Dorsolateral prefrontal cortex (tissue), 122 donors: ENCODE measurements at places on chromosomes 7 and 10.
A peak's percentile ranks its signal among the peaks of the same experiment; 100 is the strongest.

GRCh38 chr10:69458430-69459100 lies 7.3 kb downstream of the TSPAN15 start:
- peak; percentile 69 for DNase-seq

DNA sequence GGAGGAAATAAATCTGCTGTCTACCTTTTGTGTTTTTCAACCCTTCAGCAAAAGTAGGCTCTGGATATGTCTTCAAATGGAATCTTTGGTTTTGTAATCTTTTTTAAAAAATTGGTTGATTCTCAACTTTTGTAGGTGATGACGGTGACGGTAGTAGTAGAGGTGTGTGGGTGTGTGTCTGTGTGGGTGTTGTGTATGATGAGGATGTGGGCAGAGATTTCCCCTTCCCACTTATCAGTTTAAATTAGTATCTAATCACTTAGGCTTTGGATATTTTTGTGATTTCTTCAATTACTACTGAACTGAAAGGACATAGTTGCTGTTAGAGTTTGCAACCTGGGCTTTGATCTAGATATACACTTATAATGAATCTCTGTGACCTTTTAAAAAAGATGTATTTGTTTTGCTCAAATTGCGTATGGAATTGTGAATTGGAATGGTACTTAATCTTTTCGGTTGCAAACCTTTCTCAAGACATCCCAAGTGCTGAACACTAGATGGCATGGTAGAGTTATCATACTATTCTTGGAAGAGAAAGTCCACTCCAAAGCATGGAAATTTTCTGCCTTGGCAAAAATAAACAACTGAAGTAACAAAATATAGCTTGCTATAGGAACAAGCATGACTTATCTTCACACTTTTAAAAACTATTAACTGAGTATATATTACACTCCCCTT lies 51.9 kb upstream of the A1CF start:
- no peak for DNase-seq

DNA sequence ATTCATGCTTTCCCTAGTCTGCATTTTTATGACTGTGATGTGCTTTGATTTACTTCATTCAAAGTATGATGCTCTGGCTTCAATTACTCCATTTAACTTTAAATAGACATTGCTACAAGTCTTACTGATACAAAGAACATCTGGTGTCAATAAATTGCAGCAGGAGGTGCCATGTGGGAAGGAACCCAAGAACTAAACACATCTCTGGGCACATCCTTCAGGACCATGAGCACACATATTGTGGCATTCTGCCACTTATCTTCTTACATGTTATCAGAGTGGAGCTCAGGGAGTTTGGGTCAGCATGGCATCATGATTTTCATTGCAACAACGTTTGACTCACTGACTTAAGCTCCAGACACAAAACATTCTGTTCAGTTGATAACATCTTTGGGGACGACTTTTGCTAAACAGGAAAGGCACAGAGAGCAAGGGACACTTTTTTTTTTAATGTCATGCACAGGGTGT lies 227.0 kb downstream of the DKK1 start:
- DNase-seq: no peak

DNA sequence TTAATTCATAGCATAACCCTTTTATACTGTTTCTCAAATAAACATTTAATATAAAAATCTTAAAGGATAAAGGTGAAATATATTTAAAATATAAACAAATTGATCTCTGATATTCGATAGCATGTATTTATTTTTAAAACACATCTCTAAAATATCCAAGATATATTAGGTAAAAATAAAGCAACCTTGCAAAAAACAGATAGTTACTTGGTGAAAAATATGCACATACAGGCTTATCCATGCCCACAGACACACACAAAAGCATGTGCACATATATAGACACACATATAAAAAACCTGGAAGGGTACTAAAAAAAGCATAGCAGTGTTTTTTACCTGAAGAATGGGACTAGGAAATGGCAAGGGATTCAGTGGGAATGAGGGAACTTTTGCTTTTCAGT lies 19.8 kb downstream of the POT1 start:
- DNase-seq: no peak

- DNase-seq: no peak
These were observed 16.5 kb downstream of the FBXL13 start for GRCh38 chr7:103058122-103058521.

- DNase-seq: no peak
These were observed 41.7 kb upstream of the WNT2 start for GRCh38 chr7:117364339-117365080.

DNA sequence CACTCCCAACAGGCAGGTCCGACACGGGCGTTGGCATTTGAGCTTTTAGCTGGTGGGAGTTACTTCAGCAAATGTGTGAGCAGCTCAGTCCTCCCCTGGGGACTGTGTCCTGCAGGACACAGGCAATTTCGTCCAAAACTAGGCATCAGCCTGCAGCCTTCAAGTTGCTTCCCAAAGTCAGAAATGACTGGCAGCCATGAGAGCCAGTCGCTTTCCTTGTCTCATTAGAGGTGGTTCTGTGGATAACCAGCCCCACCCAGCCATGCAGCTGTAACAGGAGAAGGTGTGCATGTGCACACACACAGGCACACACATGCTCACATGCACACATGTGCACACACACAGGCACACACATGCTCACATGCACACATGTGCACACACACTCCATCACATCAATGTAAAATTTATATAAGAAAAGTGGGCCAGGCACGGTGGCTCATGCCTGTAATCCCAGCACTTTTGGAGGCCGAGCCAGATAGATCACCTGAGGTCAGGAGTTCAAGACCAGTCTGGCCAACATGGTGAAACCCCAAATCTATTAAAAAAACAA lies 138.8 kb upstream of the TCERG1L start:
- DNase-seq: no peak

GRCh38 chr7:74655768-74656440 lies 1.6 kb upstream of the GTF2I start:
- no peak for DNase-seq

- DNase-seq: no peak
These were observed 176.0 kb upstream of the NAMPT start for GRCh38 chr7:106460792-106461254.

DNA sequence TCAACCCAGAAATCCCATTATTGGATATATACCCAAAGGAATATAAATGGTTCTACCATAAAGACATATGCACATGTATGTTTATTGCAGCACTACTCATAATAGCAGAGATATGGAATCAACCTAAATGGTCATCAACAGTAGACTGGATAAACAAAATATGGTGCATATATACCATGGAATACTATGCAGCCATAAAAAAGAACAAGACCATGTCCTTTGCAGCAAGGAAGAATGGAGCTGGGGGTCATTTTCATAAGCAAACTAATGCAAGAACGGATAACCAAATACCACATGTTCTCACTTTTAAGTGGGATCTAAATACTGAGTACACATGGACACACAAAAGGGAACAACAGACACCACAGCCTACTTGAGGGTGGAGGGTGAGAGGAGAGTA lies 2.2 kb upstream of the AFAP1L2 start:
- DNase-seq: no peak

DNA sequence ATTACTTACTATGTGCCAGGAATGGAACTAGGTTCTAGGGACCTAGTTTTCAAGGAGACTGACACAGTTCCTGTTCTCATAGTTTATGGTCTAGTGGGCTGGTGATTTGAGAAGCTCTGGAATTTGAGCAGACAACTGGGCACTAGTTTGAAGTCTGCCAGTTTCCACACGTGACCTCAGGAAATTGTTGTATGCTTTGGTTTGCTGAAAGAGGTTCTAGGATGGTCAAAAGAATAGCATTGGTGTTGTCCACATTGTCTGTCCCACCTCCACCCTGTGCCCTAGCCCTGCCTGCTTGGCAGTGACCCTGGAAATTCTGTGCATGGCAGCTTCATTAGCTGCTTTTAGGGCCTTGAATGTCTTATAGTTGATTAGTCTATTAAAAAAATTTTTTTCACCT lies 28.7 kb downstream of the GBF1 start:
- DNase-seq: no peak

DNA sequence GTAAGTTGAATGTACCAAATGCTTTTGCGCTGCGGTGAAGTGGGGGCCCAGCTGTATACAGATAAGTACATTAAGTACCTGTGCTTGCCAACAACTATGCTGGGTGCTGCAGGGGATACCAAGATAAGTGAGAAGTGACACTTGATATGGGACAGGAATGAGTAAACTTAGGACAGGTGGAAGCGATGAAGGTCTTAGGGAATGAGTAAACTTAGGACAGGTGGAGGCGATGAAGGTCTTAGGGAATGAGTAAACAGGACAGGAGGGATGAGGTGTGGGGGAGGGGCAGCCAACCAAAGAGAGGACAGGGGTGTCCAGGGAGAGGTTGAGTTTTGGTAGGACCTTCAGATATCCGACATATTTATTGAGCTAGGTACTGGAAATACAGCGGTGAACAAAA lies 1.4 kb downstream of the MDH2 start:
- no peak for DNase-seq

GRCh38 chr7:139730746-139731612 lies 46.8 kb downstream of the HIPK2 start:
- DNase-seq: no peak

DNA sequence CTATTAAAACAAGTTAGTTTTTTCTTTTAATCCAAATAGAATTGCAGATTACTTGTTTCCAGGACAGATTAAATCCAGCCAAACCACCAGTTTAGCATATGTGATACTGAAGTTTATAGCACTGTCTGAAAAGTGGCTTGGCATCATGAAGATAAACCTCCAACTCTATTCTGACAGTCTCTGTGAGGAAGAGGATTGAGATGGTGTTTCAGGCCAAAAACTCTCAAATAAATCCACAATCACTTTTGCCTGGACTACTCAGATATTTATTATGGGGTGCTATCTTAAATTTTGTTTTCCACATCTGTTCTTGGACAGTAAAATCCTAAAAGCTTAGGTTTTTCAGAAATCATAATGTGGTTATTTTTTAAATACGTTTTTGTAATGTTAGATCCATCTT lies 161.7 kb upstream of the SEMA3C start:
- no peak for DNase-seq
